ENCODE measurements at places on chromosomes 4 and X. TPM values are rescaled to one million over a fixed set of nuclear protein-coding genes. Genes with fewer than 3 reads are reported as not detected.

MCF2 gene
- total RNA-seq: 1.1 TPM

BRS3 gene
- not detected for total RNA-seq

DNA sequence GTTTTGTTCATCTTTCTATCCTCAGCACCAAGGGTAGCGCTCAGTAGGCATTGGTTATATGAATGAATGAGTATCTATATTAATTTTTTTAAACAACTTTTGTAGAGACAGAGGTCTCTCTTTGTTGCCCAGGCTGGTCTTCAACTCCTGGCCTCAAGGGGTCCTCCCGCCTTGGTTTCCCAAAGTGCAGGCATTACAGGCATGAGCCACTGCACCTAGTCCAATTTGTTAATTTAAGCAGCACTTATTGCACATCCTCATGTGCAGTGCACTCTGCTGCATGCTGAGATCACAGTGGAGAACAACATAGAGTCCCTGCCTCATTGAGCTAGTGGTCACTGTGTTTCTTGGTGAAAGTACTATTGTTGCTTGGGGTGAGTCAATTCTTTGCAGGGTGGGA lies 94.4 kb downstream of the NHSL2 start:
- peak overlapping the region; percentile 69 for H3K27ac ChIP-seq
- no peaks in the 10 kb centered on the region for H3K27me3 ChIP-seq
- H3K36me3 ChIP-seq: no peaks in the 10 kb centered on the region
- H3K4me3 ChIP-seq: 0 out of 2 replicates have a peak overlapping the region, but pooled peaks have one; percentile 20

GRCh38 chr4:95949808-95950207 lies 109.9 kb downstream of the PDHA2 start:
- no peaks in the 10 kb centered on the region for H3K36me3 ChIP-seq
- no peaks in the 10 kb centered on the region for H3K27me3 ChIP-seq
- DNase-seq: no peak
- no peak overlapping the region for H3K4me3 ChIP-seq
- H3K27ac ChIP-seq: no peak overlapping the region
- no peaks in the 10 kb centered on the region for H3K4me1 ChIP-seq

DNA sequence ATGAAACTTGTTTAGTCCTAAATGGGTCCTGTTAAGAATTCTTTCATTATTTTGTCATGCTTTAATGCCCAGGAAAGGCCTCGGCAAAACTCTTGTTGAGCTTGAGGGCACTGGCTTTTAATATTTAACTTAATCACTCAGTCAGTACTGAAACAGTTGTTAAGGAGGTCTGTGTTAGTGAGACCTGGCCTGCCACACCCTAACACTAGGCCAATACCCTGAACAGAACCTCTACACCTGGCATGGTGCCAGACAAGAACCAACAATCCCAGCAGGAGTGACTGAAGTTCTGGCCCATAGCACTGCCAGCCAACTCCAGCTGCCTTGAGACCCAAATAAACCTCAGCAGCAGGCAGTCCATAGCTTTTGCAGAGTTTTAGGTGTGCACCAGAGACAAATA lies 85.7 kb upstream of the ITM2A start:
- H3K36me3 ChIP-seq: no peaks in the 10 kb centered on the region
- no peak overlapping the region for H3K4me3 ChIP-seq
- H3K27me3 ChIP-seq: no peaks in the 10 kb centered on the region
- no peaks in the 10 kb centered on the region for H3K4me1 ChIP-seq

GRCh38 chr4:183129125-183129524 lies 30.1 kb downstream of the WWC2 start:
- DNase-seq: no peak
- peaks cover 48% of the 10 kb centered on the region for H3K4me1 ChIP-seq
- no peak overlapping the region for H3K27ac ChIP-seq
- H3K36me3 ChIP-seq: no peaks in the 10 kb centered on the region
